ENCODE measurements at places on chromosomes 13 and 19. TPM values are rescaled to one million over a fixed set of nuclear protein-coding genes. Genes with fewer than 3 reads are reported as not detected.

SYNE4 gene
- 0.93 TPM for total RNA-seq

GPR18 gene
- total RNA-seq: not detected

ZNF304 gene
- total RNA-seq: 8.3 TPM

AMER2 gene
- not detected for total RNA-seq

DCT gene
- 0.32 TPM for total RNA-seq

KIR2DL4 gene
- total RNA-seq: not detected

FFAR1 gene
- total RNA-seq: not detected

ADGRE1 gene
- total RNA-seq: 0.48 TPM

MEIOSIN gene
- not detected for total RNA-seq

C19orf33 gene
- total RNA-seq: 1.2 TPM

GIPR gene
- not detected for total RNA-seq

SIX5 gene
- total RNA-seq: 14.9 TPM

ALDH16A1 gene
- total RNA-seq: 17.3 TPM
